NCI-H1092 (cell line): ENCODE measurements at places on chromosomes 6 and 20.
A peak's percentile ranks its signal among the peaks of the same experiment; 100 is the strongest.

DNA sequence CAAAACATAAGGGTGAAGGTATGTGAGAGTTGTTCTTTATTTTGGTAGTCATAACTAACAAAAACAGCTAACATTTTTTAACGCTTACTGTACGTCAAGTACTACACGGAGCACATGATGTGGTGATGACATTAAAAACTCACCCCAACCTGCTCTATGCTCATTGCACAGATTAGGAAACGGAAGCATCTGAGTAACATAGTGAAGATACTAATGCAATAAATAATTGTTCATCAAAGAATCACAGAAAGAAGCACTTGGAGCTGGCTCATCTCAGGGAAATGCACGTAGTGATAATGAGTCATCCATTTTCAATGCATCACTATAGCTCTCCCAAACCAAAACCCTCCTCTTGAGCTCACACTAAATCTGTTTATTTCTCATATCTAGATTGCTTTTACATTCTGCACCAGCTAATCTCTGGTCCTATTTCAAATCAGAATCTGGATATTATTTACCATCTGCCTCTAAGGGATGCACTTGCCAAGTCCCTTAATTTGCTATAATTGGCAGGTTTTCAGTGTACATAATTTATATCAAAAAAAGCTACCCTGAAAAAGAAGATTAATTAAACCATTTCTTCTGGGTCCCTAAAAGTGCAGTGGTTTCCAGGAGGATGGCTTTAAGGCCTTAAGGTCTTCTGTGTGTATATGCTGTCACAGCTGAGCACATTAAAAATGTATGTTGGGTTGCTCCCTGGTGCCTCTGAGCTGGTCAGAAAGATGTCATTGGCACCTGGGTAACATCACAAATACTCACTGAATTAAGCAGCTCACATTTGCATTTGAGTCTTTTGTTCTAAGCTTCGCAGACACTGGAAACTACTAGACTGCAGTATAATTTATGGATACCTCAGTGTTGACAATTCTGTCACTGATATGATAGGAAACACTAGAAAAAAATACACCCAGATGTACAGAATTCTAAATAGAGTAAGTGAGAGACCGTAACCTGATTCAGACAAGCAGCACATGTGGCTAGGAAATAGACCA, 677.4 kb upstream of the CITED2 start:
- no peak for DNase-seq

GRCh38 chr6:105317607-105318533, 85.0 kb downstream of the PREP start:
- DNase-seq = no peak

DNA sequence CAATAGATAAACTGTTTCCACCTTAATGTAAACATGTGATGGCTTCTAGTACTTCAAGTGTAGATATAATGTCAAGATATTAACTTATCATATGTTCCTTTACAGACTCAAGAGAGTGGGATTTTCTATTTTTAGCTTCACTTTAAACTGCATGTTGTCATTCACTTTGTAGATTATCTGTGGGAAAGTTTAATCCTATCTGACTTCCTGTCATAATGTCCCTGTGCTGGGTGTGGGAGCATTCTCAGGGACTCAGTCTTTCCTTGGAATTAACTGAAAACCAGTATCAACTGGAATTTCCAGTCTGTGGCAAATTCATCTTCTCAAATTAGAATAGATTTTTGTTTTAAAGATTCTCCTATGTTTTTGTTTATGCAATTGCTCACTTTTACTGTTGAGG, 226.1 kb upstream of the FERMT1 start:
- DNase-seq = no peak

GRCh38 chr6:52416629-52417151, 3.5 kb upstream of the EFHC1 start:
- peak; percentile 30 for DNase-seq

GRCh38 chr6:14046476-14047068, 71.0 kb upstream of the CD83 start:
- no peak for DNase-seq

DNA sequence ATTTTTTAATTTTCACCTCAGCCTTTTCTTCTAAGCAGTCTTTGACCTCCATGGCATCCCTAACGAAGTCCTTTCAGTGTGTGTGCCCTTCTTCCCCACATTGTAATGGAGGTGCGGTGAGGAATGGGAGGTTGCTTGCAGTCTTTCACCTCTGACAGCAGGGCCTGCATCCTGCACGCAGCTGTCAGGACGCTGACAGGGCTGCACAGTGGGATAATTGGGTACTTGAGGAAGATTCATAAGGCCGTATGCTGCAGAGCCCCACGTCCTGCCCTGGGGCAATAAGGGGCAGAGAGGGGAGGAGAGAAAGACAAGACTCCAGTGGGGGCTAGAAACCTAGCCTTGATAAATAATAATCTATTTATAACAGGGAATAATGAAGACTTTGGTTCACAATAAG, 184.7 kb downstream of the SAMD5 start:
- DNase-seq = no peak

DNA sequence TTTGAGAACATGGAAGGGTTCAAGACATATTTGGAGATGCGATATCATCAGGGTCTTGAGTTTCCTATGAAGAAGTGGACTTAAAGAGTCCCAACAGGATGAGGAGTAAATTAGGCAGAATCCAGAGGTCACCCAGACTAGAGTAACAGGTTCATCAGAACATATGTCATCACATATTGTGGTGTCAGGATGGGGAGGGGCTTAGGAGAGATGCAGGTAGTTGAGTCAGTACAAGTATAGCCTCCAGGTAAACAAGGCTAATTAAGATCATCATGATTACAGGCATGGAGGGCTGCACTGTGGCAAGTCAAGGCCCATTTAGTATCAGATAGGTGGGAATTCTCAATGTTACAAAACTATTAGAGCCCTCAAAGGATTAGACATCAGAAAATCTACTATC, 90.1 kb upstream of the PAK5 start:
- no peak for DNase-seq

DNA sequence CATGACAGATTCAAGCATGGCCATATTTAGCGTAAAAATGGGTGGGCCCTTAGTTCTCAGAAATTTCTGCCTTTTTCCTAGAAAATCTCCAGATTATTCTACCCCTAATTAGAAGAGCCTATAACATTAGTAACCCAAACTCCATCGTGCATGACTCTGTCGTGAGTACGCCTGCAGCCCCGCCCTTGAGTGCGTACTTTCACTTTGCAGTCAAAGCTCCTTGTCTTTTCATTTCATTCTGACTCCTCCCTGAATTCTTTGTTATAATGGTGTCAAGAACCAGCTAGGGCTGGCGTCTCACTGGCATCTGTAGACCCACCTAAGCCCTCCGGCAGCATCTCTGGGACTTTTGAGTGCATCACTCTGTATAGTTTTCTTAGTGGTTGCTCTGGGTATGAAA, 61.7 kb upstream of the NOX3 start:
- no peak for DNase-seq

- DNase-seq = no peak
Observed at GRCh38 chr20:41173791-41174341, 36.5 kb downstream of the PLCG1 start.

DNA sequence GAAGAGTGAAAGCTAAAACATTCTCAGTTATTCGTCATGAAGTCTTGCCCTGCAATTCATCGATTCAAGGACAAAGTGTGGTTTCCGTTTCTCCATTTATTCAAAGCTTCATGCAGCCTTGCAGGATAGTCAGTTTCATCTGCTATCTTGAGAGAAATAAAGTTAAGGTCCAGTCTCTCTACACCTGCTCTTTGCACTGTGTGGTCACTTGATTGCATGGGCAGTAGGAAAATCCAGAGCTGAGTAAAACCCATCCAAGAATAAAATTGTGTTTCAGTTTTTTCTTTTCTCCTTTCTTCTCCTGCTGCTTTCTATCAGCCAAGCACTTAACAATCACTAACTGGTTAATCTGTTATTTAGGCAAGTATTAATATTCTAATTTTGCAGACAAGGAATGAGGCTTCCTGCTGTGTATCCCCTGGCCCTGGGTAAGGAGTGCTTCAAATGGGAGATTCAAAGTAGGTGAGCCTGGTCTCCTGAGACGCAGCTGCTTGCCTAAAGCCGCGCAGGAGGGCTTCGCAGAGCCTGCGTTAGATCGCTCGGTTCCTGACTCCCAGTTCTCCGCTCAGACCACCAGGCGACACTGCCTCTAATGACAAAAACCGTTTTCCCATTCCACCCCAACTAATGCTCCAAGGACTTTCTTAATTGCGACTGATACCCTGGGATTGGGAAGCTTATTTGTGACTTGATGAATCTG, 808.3 kb downstream of the TFAP2A start:
- no peak for DNase-seq

- DNase-seq = no peak
Observed at GRCh38 chr6:63452125-63452524, 120.2 kb upstream of the LOC128125822 start.

DNA sequence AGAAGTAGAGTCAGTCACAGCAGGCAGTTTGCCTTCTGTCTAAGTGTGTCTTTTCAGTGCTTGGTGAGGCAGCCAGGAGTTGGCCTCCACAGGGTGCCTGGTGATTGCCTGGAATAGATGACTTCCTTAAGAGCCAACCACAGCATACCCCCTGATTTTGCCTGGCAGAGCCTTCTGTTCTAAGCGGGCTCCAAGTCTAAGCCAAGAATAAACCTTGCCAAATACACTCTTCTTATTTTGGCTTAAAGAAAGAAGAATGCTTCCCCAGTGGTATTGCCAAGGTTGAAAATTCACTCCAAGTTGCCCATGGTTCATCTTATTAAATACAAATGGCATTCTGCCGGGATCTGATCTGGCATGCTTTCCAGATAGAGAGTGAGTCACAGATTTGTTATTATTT, 1424.8 kb upstream of the EYS start:
- no peak for DNase-seq

GRCh38 chr6:88445188-88445965, 279.2 kb upstream of the CNR1 start:
- DNase-seq = no peak

GRCh38 chr6:30684386-30685156, 1.9 kb downstream of the PPP1R18 start:
- no peak for DNase-seq

- DNase-seq = no peak
Observed at GRCh38 chr6:104423691-104424090, 436.0 kb downstream of the HACE1 start.

GRCh38 chr6:1711136-1711535, 101.4 kb downstream of the FOXC1 start:
- DNase-seq = no peak

- no peak for DNase-seq
Observed at GRCh38 chr6:76381612-76382011, 309.1 kb upstream of the IMPG1 start.

DNA sequence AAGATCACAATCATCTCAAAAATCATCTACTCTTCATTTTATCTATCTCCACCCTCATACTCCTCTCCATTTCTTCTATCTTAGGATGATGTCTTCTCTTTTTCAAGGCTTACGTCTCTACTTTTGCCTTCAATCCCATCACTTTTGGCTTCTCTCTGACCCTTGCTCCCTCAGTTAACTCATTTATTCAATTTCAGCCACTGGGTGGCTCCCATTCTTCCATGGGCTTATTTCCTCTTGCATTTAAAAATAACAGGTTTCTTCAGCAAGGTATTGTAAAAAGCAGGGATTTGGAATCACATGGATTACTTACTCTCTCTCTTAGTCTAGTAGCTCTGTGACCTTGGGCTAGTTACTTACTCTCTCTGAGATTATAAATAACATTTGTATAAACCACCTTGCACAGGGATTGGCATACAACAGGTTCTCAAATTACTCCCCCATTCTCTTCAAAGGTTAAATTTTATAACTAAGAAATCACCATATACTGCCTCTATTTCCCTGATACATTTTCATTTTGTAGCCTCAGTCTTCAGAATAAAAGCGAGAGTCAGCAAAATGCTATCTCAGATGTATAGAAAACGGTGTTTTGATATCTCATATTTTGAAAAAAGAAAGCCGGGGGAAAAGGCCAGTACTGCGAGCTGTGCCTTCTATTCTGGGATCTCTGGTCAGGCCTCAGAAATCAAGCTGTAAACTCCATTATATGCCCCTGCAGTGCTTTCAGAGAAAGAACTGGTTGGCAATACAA, 5.5 kb downstream of the ZSCAN12 start:
- no peak for DNase-seq

DNA sequence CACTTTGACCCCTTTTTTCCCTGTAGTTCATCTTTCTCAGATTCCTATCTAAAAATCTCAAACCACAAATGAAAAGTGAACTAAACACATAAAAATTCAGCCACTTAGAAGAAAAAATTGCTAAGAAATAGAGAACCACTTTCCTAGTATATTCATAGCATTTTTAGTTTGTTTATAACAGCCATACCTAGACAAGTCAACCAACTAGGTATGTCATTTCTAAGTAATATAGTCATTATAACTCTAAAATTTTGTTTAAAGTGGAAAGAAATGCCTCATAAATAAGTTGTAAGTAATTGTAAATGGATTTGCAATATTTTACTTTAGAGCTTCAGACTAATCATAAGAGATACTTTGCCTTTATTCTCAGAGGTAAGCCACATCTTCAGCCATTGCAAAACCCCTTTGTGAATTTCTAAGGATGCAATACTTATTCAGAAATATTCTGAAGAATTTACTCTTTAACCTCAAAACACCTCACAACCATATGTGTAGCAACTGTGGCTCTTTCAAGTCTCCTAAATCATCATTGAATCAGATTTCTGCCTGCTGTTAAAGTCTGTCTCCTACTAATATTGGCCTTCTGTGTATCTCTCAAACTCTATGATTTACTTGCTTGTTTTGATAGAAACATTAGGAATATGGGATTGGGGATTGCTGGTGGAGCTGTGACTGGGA, 6.9 kb upstream of the SUMO4 start:
- DNase-seq = no peak

GRCh38 chr6:169953686-169954085, 202.3 kb downstream of the ERMARD start:
- DNase-seq = no peak

- no peak for DNase-seq
Observed at GRCh38 chr6:28011722-28012121, 54.7 kb downstream of the OR2B6 start.

GRCh38 chr20:61968036-61968810, 97.5 kb downstream of the TAF4 start:
- no peak for DNase-seq

DNA sequence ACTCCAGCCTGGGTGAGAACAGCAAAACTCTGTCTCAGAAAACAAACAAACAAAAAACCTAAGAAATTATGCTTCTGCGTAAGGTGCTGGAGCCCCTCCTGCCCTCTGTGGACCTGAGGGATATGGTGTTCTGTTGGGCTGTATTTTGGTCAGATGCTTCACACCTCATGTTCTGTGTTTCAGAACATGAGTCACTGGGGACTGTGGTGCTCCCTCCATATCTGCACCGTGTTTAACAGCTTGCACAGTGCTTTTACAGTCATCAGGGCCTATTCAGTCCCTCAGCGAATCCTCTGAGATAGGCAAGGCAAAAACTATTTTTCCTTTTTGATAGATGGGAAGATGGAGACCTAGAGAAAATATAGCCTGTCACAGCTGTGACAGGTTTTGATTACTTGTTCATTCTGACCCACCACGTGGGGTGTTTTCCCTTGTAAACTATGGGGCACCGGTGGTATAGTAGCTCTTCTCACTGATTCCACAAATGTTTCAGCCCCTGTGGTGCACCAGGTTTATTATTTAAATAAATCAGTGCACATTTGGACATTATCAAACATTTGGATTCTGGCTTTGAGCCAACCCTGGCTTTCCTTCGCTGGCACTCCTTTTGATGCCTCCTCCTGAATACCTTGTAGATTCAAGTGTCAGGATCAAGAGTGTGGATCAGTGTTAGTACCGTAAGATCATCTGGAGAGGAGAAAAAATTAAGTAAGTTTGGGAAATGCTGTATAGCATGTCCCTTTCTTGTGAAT, 9.6 kb downstream of the TTPAL start:
- no peak for DNase-seq

GRCh38 chr6:82205930-82206392, 41.6 kb downstream of the IBTK start:
- DNase-seq = no peak
